ENCODE measurements at places on chromosomes 3 and 15.

GRCh38 chr3:184239221-184239620 is 9.5 kb downstream of the ALG3 start:
- no peak for DNase-seq

DNA sequence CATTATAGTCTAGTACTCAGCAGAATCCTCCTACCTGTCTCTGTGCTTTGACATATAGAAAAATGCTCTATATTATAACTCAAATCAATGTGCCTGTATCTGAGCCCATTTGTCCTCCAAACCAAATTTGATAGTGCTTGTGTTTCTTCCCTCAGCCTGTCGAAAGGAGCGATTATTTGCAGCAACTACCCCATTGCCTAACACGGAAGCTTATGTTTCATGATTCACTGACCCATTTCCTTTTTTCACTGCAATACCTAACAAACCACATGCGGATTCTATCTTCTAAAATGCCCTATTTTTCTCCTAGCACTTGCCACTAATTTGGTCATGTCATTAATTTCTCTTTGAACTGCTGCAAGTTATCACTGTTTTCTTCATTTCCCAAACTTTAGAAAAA is 1220.6 kb upstream of the CADM2 start:
- no peak for DNase-seq

- no peak for DNase-seq
Measured at GRCh38 chr3:171365489-171365888, 94.7 kb downstream of the TNIK start.

- DNase-seq = no peak
Measured at GRCh38 chr15:58454950-58455401, 23.2 kb downstream of the LIPC start.

DNA sequence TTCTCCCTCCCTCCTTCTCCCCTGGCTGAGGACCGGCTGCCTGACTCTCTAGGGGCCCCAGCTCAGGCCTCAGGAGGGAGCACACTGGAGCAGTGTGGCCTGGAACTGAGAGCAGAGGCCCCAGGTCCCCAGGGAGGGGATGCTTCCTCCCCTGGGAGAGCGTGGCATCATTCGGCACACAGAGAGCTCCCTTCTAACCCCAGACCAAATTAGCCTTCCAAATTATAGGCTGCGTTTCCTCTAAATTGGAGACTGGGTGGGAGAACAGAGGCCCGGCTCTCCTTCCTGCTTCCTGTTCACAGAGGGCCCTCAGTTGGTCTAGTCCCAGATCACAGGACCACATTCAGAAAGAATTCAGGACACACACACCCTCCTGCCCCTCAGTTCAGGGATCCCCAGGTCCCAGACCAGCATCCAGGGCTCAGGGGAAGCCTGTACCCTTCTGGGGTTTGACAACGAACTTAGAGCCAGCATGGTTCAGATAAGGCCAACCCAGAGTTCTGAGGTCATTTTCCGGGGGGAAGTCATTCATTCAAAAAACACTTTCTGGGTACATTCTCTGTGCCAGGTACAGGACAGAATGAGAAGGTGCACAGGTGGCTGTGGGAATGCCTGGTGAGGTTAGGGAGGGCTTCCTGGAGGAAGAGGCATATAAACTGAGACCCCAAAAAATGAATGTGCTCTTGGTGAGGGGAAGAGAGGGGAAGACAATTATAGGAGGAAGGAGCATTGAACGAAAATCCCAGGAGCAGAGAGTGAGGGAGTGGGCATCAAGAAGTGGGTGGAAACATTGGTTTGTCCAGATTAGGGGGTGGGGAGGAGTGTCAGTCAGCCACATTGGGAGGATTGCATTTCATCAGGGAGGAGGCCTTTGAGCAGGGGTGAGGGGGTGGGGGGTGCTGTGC is 28.4 kb upstream of the RPL29 start:
- DNase-seq = no peak
